ENCODE measurements at places on chromosomes 4 and X.

DNA sequence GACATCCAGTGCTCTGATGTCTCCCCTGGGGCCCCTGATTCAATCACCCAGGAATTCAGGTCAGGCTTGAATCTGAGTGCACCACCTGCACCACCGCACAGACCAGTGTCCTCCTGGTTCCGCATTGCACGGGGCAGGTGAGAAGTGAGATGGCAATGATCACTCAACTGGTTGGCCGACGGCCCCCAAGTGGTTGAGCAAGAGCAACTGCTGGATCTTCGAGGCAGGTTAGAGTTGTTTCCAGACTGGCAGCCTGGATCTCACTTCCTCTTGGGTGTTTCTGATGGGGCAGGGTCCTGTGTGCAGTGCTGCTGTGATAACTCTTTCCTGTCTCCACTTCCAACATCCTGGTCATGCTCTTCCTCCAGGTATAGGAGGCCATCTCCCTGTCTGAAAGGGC, 50.4 kb downstream of the C4orf50 start:
- no peak for DNase-seq

- DNase-seq: no peak
Measured at GRCh38 chr4:147548256-147548655, 67.4 kb downstream of the EDNRA start.

GRCh38 chr4:110527156-110527555, 51.2 kb downstream of the ENPEP start:
- no peak for DNase-seq

DNA sequence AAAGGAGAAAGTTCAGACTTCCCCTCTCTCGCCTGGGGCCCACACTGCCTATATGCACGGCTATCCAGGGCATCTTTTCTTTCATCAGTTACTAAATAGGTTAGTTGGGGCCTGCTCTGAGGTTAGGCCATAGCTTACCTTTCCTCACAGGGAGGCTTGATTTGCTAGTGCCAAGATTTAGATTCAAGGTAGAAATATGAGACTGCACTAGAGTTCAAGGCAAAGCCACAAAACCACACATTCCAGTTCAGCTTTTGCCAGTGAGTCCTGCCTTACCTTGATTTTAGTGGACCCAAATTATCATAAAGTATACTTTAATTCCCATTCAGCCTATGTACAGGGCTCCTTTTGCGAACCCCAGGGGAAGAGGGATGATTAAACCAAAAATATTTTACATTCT, 762.8 kb downstream of the PDHA2 start:
- DNase-seq: no peak

GRCh38 chr4:10098780-10099160, 17.8 kb downstream of the WDR1 start:
- DNase-seq: no peak

DNA sequence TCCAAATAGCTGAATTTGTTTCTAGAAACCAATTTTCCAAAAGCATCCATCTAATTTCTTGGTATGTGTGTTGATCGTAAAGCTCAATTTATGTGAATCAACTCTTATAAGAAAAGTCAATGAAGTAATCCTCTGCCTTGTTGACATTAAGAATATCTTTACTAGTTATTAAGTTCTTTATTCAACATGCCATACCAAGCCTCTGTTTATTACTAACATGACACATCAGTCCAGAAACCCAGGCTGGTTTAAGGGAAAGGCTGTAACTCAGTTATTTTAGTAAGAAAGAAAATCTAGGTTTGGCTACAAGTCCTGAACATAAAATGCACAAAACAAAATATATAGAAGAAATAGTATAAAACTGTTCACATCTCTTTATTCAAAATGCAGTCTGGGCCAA, 48.0 kb downstream of the KLHL34 start:
- no peak for DNase-seq

DNA sequence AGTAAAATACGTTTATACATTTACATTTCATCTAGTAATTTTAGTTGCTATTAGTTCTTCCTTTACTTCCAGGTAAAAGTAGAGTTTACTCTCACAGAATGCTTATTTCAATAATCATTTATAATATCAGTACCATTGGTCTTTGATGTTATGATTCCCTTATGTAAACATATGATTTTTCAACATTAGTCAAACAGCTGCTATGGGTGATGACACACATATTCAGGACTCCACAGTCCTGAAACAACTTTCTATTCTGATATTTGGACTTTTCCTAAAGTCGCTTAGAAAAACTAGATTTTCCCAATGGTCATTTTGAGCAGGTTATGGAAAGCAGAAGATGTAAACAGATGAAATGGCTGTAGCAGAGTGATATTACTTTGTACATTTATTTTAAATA, 369.8 kb downstream of the UNC5C start:
- no peak for DNase-seq

Data from immature natural killer cell (primary cell).